ENCODE measurements at places on chromosomes 12 and 14.
A peak's percentile ranks its signal among the peaks of the same experiment; 100 is the strongest.

GRCh38 chr12:50564237-50564947 lies 59.6 kb downstream of the DIP2B start:
- DNase-seq, result no peak

GRCh38 chr14:88502740-88503139 lies 52.1 kb downstream of the PTPN21 start:
- DNase-seq, result no peak

DNA sequence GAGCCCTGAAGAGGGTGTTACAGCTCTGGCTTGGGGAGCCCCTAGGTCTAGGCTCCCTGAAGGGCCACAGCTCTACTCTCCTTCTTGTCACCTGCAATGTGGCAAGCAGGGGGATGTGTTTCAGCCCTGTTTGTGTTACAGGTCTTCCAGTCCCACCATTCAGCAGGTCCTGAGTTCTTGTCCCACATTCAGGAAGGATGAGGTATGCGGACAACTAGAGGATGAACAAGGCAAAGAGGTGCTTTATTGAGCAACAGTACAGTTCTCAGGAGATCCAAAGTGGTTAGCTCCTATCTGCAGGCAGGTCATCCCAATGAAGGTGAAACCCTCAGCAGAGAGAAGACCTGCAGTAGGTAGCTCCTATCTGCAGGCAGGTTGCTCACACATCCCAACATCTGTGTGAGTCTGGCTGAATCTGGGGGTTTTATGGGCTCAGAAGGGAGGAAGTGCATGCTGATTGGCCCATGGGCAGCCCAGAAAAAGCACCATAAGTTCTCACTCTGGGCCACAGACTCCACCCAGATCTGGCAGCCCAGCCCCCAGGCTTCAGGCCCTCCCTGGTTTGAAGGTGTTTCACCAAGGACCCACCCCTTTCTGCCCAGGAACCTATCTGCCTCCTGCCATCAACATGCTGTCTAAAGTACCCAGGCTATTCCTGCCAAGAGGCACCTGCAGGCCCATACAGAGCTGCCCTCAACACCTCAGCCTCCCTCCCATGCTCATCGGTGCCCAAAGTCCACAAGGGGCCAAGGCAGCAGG lies 98.9 kb downstream of the NUAK1 start:
- DNase-seq, result no peak

GRCh38 chr12:111341426-111342065 lies 27.3 kb downstream of the PHETA1 start:
- DNase-seq, result no peak

- peak; percentile 89 for DNase-seq
Measured at GRCh38 chr14:102020058-102020971, 55.9 kb downstream of the DYNC1H1 start.

GRCh38 chr12:112564160-112564784 lies 145.5 kb downstream of the PTPN11 start:
- DNase-seq, result no peak

DNA sequence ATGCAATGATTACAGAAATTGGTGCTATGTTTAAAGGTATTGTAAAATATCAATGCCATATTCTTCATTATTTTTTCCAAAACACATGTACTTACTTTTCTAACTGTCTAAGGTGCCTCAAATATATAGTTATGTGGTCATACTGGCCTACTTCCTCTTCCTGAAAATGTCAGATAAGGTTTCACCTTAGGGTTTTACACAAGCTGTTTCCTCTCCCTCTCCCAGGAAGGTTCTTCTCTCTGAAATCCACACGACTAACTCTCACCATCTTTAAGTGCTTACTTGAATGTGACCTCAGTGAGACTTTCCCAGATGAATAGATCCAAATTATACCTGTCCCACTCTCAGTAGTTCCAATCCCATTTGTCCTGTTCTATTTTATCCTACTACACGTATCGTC lies 11.6 kb upstream of the CLEC4D start:
- DNase-seq, result no peak

All from M059J (cell line).